ENCODE measurements at places on chromosomes 7 and 10.

- no peak for DNase-seq
These were observed 476.3 kb upstream of the FOXK1 start for GRCh38 chr7:4205828-4206227.

GRCh38 chr7:54955296-54955695, 63.5 kb upstream of the EGFR start:
- DNase-seq: no peak

- no peak for DNase-seq
These were observed 77.8 kb downstream of the TCERG1L start for GRCh38 chr10:131233611-131234258.

DNA sequence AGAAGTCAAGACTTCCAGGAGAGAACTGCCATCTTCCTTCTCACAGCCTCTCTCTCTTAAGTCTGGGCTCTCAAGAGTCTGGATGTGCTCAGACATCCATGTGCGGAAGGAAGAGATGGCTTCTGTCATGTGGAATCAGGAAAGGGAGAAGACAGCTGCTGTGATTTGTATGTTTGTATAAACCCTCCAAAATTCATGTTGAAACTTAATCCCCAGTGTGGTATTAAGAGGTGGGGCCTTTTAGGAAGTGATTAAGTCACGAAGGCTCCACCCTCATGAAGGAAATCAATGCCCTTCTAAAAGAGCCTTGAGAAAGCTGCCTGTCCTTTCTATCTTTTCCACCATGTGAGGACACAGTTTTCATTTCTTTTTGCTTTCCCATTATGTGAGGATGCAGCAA, 73.9 kb upstream of the PTN start:
- peak; percentile 6 for DNase-seq

GRCh38 chr7:70634610-70635068, 497.3 kb upstream of the GALNT17 start:
- no peak for DNase-seq

DNA sequence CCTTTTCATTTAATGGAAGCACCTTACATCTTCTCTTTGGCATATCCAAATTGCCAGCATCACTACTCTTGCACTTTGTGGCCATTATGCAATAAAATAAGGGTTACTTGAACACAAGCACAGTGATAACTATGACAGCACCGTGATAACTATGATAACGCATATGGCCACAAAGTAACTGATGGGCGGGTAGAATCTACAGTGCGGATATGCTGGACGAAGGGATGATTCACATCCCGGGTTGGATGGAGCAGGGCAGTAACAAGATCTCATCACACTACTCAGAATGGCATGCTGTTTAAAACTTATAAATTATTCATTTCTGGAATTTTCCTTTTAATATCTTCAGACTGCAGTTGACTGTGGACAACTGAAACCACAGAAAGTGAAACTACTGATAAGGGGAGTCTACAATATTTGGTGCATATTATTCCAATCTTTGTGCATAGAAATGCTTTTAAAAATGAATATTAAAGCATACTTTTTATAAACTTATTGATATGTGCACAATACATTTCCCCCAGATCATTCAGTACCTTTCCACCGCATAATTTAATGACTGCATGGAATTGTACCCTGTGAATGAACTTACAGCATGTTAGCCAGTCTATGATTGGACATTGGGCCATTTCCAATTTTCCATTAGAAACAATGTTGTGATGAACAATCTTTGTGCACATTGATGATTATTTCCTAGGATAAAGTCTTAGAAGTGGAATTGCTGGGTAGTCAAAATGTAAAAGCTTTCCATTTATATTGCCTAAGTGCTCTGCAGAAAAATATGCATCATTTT, 136.4 kb downstream of the WNT2 start:
- DNase-seq: no peak

GRCh38 chr10:71394926-71395562, 1.7 kb upstream of the CDH23 start:
- no peak for DNase-seq

Data from foreskin keratinocyte (primary cell).